ENCODE measurements at places on chromosomes 7 and 10. TPM values are rescaled to one million over a fixed set of nuclear protein-coding genes. Genes with fewer than 3 reads are reported as not detected.

ASB10 gene
- total RNA-seq, result not detected

NOC3L gene
- 11.3 TPM for total RNA-seq

XRCC2 gene
- total RNA-seq, result 1.2 TPM

ANKRD7 gene
- total RNA-seq, result not detected

MALRD1 gene
- total RNA-seq, result 357 TPM

RET gene
- 2.1 TPM for total RNA-seq

SFTPA1 gene
- total RNA-seq, result not detected

PLPP4 gene
- total RNA-seq, result not detected

CARD11 gene
- total RNA-seq, result 53.6 TPM

OR2A42 gene
- not detected for total RNA-seq

IFIT1B gene
- total RNA-seq, result not detected

DNA sequence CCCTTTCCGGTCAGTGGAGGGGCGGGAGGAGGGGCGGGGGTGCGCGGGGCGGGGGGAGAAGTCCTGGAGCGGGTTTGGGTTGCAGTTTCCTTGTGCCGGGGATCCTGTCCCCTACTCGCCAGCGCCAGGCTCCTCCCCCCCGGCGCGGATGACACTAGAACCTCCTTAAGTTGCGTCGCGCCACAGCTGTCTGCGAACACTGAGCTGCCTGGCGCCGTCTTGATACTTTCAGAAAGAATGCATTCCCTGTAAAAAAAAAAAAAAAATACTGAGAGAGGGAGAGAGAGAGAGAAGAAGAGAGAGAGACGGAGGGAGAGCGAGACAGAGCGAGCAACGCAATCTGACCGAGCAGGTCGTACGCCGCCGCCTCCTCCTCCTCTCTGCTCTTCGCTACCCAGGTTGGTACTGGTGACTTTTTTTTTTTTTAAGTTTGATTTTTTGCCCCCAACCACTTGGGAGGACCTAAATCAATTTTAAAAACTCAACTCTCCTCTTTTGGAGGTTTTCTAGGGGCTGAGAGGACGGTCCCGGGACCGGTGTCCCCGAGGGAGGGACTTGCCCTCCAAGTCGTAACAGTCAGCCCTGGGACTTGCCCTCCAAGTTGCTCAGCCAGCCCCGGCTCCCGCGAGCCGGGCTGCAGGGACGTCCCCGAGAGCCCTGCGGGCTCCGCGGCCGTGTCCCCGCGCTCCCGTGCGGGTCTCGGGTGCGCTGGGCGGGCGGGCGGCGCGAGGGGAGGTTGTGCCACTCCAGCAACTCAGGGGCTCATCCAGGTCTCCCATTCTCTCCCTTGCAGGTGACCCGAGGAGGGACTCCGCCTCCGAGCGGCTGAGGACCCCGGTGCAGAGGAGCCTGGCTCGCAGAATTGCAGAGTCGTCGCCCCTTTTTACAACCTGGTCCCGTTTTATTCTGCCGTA lies at the start of gene GATA3:
Gene GATA3 (plus strand): TSS at position 195 of the 914 bp plus-strand sequence. CDS start 968 bp downstream, outside the sequence.
- peak; percentile 89 for DNase-seq

DNA sequence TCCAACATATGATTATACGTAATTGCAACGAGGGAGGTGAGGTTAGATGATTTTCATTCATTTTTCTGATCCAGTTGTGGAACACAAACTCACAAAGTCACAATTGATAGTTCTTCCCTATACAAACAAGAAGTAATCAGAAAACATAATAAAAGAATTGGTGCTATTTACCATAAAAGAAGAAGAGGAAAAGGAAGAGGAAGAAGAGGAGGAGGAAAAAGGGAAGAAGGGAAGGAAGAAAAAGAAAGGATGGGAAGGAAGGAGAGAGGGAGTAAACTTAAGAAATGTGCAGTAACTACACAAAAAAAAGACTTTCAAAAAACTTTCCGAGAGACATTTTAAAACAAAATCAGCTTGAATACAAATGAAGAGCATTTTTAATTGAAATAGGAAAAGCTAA lies 65.0 kb downstream of the CCDC71L start:
- DNase-seq, result no peak

DNA sequence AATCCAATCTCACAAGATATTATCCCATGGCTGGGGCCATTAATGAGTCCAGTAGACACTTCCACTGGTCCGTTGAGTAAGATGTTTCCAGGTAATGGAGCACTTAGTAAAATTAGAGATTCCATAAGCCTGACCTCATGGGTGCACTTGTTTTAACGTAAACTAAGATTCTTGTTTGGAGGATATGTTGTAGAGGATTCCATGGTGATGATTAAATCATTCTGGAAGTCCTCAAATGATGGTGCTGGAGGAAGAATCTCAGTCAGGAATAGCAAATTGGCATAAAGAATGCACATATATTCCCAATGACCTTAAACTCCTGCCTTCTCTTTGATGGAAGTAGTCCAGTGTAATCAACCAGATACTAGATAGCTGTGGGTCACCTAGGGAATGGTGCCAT lies 161.9 kb upstream of the PCLO start:
- DNase-seq, result no peak

- no peak for DNase-seq
Measured at GRCh38 chr7:6615723-6616555, 529 bp downstream of the ZNF853 start.

- no peak for DNase-seq
Measured at GRCh38 chr10:93461807-93462178, 20.3 kb downstream of the MYOF start.

- no peak for DNase-seq
Measured at GRCh38 chr10:62589689-62590088, 214.8 kb upstream of the ADO start.

DNA sequence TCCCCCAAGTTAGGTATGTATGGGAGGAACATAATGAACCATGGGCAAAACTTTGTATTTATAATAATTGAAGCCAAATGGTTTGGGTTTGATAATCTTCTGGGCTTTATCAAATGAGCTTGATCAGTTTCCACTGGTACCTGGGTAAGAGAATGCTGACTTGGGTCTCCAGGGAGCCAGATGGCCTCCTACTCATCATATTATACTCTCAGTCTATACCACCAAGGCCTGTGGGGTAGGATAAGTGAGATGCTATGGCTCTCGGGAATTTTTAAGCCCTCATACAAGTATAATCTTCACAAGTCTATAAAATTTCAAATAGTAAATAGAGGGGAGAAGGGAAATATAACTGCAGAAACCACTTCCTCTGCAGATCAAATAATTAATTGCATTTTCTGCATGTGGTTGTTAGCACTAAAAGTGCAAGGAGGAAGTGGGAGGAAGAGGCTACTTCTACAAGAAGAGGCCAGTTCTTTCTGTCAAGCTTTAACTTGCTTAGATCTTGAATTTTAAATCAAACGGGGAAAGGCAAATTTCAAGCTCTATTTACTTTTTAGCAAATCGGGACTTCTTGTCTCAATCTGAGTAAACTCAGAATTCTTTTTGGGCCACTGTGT lies 349.0 kb downstream of the SORCS1 start:
- no peak for DNase-seq

- no peak for DNase-seq
Measured at GRCh38 chr10:7389844-7390243, 21.0 kb downstream of the SFMBT2 start.

GRCh38 chr7:137970253-137970975 lies 31.5 kb downstream of the CREB3L2 start:
- no peak for DNase-seq

GRCh38 chr10:3045471-3046209 lies 21.7 kb upstream of the PFKP start:
- peak; percentile 56 for DNase-seq

DNA sequence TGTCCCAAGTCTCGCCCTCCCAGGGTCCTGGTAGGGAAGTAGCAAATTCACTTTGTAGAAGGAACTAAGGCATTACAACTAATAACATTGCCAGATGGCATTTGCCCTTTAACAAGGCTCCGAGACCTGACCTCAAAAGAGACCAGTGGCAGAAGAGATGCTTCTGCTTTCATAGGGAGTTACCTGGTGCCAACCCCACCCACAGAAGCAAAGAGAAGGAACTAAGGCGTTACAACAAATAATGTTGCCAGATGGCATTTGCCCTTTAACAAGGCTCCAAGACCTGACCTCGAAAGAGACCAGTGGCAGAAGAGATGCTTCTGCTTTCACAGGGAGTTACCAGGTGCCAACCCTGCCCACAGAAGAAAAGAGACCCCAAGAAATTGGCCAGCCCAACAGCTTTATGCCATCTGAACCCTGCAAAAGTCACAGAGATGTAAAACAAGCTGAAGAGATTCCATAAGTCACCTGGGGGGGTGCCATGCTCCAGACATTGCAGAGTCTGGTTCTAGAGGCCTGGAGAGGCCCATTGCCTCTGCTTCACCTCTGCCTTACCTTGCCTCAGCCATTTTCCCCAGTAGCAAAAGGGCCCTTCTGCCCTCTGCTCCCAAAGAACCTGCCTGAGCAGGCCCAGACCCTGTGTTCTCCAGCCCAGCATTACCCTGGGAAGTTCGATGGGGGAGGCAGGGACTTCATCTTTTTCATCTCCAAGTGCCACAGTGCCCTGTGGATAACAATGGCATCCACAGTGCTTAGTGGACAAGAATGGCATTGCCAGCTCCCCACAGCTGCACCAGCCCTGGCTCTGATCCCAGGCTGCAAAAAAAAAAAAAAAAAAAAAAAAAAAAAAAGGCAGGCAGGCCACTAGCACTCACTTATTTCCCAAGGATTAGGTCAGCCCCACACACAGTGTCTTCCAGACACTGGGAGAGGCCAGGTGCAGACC lies 179.5 kb upstream of the PLXNA4 start:
- DNase-seq, result no peak

DNA sequence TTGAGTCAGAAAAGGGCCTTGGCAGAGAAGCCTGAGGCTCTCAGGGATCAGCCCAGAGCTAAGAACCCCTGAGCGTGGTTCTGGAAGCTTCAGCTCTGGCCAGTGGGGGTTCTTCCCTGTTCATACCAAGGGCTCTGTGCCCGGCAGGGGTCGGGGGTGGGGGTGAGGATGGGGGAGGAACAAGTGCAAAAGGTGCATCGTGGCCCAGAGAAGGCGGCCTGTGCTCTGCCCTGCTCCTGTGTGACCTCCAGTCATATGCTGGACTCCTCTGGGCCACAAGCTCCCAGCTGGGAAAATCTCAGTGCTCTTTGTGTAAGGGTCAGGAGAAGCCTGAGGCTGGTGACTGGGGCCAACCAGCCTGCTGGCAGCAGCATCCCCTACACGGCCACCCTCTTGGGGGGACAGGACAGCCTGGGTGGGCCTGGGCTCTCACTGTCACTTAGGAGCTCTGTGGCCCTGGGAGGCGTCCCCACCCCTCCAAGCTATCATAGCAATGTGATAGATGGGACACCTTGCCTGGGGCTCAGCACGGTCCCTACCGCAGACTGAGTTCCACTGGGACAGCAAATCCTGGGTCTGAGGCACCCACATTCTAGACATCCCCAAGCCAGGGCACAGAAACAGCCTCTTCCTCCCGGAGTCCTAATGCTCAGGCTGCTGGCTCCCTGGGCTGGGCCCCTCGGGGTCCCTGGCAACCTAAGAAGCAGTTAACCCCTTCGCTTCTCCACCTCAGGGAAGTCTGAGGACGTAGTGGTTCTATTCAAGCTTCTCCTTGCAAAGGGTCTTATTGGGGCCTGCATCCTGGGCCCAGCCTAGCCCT lies 2.5 kb downstream of the MMRN2 start:
- no peak for DNase-seq

DNA sequence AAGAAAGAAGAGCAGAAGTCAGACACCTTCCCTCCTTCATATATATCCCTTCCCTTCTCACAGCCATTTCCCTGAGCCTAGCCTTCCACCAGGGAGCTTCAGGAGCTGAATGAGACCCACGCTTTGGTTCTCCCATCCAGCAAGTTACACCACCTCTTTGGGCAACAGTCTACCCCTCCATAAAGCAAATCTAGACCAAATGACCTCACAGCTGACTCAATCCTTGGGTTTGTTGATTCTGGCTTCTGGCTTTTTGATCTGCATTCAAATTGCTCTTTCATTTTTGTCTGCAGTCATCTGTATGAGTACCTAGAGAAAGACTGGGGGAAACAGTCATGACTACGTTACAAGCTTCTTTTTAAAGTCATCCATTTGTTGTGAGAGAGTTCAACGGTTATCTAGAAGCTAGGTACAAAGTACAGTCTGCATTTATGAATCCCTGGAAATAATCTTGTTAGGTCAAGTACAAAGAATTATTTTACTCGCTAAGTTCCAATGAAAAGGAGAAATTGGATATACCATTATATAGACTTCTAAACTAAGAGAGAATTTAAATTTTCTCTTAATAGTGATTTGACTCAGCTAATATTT lies 86.3 kb downstream of the RAB11FIP2 start:
- DNase-seq, result no peak

DNA sequence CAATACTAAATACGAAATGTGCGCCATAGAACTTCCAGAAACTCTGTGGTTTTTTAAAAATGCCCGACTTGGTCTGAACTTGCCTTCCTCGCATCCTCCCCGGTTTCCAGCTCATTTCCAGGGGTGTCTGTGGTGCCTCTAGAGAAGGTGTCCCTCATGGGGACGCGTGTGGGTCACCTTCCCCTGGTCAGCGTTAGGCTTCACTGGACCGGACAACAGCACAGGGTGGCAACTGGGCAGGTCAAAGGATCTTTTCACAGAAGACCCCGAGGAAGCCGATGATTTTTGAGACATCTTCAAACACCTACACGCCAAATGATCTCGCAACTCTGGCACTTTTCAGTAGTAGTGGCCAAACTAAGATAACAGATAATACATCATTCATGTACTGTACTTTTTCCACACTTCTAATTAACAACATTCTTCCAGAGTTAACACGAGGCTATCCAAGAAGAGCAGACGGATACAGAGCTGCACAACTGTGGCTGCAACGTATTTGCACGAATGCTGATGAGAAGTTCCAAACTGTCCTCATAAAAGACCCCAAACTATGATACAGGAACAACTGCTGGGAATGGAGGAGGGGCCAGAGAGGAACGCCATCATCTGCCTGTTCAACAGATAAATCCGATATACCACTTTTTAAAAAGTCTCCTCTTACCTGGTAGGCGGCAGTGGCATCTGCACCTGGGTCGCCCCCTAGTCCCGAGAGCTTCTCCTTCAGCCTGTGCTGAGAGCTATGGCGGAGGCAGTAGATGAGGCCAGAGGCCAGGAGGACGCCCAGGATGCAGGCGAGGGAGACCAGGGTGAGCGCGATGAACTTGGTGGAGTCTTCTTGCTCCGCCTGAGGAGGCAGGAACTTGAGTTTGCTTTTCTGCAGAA lies 345.5 kb downstream of the DNAJB6 start:
- DNase-seq, result peak; percentile 19

DNA sequence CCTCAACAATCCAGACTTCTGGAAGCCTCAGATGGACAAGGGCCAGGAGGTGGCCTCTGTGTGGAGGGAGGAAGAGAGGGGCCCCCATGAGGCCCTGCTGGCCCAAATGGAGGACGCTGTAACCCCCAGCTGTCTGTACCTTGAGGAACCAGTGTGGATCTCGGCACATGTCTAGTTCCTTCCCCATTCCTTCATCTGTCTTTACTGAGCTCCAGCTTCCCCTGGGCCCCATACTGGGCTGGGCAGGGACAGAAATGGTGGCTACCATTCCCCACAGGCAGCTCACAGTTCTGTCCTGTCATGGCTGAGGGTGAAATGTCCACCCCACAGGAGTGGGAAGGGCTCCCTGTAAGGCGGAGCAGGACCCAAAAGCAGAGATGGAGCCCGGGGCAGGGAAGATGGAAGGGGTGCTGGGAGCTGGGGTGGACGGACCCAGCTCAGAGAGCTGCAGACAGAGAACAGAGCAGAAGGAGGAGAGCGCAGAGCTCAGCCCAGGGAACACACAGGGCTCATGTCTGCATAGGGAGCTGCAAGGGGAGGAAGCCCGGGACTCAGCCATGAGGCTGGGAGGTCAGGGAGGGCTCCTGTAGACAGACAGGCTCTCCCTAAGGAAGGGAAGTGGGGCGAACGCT lies 22.8 kb downstream of the ANTXRL start:
- DNase-seq, result no peak

- no peak for DNase-seq
Measured at GRCh38 chr10:125980521-125981035, 84.2 kb downstream of the FANK1 start.

GRCh38 chr10:10626734-10627133 lies 390.9 kb upstream of the CELF2 start:
- no peak for DNase-seq

All from Peyer's patch (tissue), 4 donors.